ENCODE measurements at places on chromosomes 6 and 20.
A peak's percentile ranks its signal among the peaks of the same experiment; 100 is the strongest.

GRCh38 chr6:136599329-136600011 is 49.2 kb upstream of the MAP7 start:
- no peak for DNase-seq

GRCh38 chr6:15452182-15452941 is 206.5 kb downstream of the JARID2 start:
- DNase-seq, result no peak

DNA sequence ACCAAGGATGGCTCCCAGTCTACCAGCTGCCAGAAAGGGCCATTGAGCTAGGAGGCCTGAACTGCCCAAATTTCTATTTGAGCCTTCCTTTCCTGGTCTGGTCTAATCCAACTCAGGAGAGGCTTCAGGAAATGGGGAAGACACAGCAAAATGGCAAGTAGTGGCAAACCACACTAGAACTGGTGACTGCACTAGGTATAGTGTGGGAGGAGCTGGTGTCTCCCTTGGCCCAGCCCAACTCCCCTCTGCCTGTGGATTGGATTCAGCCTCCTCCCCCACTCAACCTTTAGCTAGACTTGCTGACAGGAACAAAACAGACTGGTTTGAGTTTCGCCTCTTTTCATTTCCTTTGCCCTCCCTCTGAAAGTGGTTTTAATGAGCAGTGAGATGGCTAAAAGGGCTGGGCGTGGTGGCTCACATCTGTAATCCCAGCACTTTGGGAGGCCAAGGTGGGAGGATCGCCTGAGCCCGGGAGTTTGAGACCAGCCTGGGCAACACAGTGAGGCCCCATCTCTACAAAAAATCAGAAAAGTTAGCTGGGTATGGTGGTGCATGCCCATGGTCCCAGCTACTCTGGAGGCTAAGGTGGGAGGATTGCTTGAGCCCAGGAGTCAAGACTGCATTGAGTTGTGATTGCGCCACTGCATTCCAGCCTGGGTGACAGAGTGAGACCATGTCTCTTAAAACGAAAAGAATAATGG is 17.5 kb downstream of the MRPS18A start:
- DNase-seq, result no peak

DNA sequence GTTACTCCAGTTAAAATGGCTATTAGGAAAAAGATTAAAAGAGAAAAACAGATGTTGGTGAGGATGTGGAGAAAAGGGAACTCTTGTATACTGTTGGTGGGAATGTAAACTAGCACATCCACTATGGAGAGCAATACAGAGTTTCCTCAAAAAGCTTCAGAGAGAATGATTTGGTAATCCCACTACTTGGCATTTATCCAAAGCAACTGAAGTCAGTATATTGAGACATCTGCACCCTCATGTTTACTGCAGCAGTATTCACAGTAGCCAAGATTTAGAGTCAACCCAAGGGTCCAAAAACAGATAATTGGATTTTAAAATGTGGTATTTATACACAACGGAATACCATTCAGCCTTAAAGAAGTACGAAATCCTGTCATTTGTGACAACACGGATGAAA is 469.5 kb downstream of the QKI start:
- DNase-seq, result no peak

GRCh38 chr6:43367245-43367984 is 2.0 kb downstream of the ZNF318 start:
- no peak for DNase-seq

DNA sequence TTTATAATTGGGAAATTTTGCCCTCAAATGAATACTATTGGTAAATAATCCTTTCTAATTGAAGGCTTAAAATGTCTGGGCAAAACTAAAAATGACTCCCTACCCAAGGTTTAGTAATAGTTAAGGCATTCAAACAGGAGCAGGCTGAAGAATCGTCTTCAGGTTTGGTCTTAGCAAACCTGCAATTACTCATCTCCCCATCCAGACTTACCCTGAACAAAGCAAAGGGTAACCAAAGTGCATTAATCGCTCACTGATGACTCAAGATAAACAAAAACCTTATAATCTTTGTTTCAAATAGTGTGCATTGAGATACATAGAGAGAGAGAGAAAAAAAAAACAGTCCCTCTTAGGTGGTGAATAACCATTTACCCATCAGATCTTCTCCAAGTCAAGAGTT is 225.5 kb downstream of the BMP2 start:
- no peak for DNase-seq

DNA sequence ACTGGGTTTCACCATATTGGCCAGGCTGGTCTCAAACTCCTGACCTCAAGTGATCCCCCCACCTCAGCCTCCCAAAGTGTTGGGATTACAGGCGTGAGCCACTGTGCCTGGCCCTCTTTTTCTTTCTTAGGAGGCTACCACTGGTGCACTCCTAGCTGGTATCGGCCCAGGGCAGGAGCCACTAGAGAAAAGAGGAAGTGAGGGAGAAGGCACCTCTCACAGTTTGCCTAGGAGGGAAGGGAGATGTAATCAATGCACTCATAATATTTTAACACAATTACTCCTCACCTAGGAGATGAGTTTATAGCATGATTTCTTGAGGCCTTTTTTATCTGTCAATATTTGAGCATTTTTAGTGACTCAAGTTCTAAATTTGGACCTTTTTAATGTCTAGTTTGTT is 189.0 kb upstream of the SOX4 start:
- no peak for DNase-seq

GRCh38 chr20:49889935-49890333 is 25.4 kb downstream of the SPATA2 start:
- DNase-seq, result no peak

GRCh38 chr6:39294133-39294532 is 20.1 kb downstream of the KCNK17 start:
- DNase-seq, result no peak

DNA sequence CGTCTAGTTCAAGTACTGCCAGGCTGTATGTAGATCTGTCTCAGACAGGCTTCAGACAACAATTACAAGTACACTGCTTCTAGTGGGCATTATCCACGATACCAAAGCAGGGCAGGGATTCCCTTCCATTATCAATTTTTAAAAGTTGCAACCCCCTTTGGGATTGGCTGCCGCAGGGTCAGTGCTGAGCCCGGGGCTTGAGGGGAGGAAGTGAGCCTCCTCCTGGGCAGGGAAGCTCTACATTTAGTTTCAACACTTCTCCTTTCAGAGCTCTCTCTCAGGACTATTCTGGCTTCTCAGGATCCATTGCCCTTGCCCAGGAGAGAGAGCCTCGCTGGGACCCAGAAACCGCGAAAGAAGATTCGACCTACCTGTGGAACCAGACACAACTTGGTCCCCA is 1.5 kb downstream of the HTR1B start:
- no peak for DNase-seq

DNA sequence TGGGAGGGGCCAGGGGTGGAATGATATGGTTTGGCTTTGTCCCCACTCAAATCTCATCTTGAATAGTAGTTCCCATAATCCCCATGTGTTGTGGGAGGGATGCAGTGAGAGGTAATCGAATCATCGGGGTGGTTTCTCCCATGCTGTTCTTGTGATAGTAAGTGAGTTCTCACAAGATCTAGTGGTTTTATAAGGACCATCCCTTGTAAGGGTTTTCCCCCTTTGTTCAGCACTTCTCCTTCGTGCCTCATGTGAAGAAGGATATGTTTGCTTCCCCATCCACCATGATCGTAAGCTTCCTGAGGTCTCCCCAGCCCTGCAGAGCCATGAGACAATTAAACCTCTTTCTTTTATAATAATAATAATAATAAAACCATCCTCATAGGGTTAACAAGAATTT is 88.8 kb upstream of the PRND start:
- DNase-seq, result no peak

DNA sequence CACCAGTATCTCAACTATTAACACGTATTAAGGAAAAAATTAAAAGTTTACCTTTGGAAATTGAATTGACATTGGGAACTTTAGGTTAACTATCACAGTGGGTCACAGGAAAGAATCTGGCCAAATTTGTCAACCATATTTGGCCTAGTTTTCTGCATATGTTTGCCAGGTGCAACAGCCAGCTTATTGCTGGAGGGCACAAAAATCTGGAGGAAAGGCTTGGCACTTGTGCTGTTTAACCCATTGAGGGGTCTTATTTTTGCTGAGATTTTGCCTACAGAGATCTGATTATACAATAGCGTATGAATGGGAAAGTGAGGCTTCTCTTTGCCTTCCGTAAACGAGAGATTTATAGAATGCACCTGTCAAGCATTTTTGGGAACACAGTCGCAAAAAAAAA is 190.4 kb downstream of the PRL start:
- DNase-seq, result no peak

GRCh38 chr6:37889486-37889885 is 70.0 kb downstream of the ZFAND3 start:
- no peak for DNase-seq

GRCh38 chr6:96521306-96521643 is 331 bp upstream of the UFL1 start:
- no peak for DNase-seq

DNA sequence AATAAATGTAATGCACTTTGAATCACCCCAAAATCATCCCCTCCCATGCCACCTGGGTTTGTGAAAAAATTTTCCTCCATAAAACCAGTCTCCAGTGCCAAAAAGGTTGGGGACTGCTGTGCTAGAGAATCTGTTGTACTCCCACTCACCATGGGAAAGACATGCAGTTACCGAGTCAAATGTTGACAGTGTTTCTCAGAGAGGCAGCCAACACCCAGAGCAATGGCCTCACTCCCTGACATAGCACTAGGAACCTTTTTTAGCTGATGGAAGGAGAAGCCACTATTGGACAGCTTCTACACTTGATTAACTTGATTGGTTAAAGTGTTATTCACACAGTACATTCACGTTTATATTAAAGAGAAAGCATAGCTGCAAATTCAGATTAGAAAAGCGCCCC is 59.8 kb upstream of the MANEA start:
- no peak for DNase-seq

DNA sequence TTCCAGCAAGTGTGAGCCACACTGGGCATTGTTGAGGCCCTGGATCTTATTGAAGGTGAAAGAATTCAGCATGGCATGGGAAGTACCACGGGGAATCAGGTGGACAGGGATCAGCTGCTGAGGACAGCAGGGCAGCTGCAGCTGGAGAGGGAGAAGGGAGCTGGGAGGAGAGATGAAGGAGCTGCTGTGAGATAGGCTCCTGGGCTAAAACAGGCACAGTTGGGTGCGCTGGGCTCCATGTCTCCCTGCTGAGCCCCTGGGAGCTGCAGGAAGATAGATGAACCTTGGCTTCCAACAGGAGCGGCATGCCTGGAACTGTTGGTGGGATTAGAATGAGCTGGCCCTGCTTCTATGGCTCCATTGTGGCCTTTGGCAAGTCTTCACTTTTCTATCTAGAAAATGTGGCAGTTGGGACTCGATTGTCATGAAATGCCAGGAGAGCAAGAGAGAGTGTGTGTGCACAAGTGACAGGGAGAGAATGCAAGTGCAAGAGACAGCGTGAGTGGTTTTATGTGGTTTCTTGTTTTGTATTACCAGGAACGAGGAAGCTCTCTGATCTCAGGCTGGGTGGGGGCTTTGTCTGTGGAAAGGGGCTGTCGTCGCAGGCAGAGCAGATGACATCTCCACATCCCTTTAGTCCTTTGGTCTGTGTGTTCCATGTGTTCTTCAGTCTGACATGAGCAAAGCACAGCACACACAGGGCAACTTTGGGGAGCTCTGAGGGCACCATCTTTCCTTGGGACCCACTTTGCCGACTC is 20.4 kb downstream of the SNPH start:
- no peak for DNase-seq

DNA sequence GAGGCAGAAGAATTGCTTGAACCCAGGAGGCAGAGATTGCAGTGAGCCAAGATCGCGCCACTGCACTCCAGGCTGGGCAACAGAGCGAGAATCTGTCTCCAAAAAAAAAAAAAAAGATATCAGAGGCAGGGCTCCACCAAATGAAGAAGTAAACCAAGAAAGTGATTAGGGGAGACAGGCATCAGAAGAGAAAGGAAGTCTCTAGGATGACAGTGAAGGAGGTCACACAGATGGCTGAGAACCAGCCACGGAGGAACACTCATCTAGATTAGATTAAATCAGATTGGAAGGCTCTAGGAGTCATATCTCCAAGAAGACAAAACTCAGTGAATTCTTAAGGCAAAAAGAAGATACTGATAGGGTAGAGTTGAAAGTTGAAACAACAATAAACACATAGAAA is 102.2 kb upstream of the CCDC28A start:
- no peak for DNase-seq

DNA sequence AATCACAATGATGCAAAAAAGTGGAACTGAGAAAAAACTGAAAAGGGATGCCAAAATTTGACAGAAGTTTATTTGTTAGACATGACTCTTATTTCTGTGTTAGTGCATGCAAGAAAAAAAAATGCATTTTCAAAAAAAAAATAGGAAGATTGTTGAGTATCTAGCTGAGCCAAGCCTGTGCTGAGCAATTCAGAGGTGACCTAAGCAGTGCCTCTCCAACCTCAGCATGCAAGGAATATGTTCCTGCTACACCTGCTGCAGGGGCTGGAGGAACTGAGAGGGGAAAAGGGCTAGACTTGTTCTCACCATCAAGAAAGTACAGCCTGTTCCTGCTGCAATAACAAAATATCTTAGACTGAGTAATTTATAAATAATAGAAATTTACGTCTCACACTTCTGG is 24.0 kb downstream of the BPIFA2 start:
- DNase-seq, result no peak

DNA sequence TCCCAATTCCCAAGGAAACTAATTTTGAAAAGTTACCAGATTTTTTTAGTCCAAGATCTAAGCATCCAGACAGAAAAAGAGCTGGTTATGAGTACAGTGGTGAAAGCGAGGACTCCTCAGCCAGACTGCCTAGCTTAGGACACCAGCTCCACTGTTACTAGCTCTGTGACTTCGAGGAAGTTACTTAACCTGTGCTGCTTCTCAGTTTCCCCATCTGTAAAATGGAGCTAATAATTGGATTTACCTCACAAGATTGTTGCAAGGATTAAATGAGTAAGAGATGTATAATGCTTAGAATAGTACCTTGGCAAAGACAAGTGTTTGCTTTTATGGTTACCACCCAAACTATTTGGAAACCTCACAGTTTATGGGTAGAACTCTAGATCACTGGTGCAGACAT is 1.1 kb downstream of the NT5DC1 start:
- no peak for DNase-seq

DNA sequence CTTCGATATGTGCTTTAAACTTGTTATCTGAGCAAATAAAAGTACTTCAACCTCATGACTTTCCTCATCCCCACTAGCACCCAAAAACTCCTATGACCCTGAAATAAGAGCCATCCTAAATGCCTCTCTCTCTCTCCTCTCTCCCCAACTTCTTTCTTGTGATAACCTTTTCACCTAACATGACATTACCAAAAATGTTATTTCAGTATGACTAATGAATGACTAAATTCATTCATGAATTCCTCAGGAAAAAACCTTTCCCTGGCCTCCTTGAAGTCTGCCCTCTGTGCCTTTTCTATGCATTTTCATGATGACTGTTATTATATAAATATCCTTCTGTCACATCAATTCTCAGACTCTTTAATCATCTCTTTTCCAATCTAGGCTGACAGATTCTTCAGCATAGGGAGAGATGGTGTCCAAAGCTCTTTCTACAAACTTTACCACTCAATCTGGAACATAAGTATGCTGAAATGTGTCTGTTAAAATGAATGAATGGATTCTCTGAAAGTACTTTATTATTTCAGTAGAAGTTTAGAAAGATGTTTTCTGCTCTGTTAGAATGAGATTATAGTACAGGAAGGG is 114.3 kb upstream of the GGTLC1 start:
- no peak for DNase-seq

GRCh38 chr20:19120011-19120410 is 92.4 kb upstream of the SLC24A3 start:
- DNase-seq, result no peak

- peak; percentile 72 for DNase-seq
Observed at GRCh38 chr6:26026833-26027490, 60.3 kb upstream of the HFE start.

GRCh38 chr20:57874141-57874540 is 164.3 kb upstream of the PMEPA1 start:
- no peak for DNase-seq

GRCh38 chr6:90905351-90905750 is 318.5 kb upstream of the MAP3K7 start:
- no peak for DNase-seq

All from stimulated activated CD4-positive, alpha-beta T cell treated with anti-CD3 and anti-CD28 coated beads, Interleukin-1b, Interleukin-23, amount 100 ng/mL, for 1 hour (primary cell).